Stimulated activated CD8-positive, alpha-beta memory T cell treated with anti-CD3 and anti-CD28 coated beads, Interleukin-2, amount 100 ng/mL, for 48 hours (primary cell): ENCODE measurements at places on chromosomes 1 and 21.

DNA sequence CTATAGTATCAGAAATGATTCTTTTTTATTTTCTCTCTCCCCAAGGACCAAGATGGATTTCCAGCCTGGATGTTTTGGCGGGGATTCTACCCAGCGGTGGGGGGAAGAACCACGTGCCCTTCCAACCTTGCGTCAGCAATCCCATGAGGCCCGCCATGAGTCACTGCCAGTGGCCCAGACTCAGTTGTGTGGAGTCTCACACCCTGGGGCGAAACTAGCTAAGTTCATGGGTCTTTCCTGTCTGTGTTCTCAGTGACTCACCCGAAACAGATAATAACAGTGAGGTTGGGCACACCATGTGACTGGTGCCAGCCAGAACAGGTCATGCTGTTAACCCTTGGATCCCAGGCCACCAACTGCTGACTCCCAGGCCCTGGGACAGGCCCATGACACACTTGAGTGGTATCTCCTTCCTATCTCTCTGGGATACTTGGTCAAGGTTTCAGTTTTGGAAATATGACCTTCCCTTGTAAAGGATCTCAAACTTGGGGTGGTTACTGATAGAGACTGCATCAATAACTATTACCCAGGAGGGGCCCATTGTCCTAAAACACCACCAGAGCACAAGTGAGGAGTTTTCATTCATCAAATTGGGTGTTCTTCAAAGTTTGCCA lies 98.0 kb upstream of the DUSP10 start:
- peak; percentile 73 for DNase-seq

DNA sequence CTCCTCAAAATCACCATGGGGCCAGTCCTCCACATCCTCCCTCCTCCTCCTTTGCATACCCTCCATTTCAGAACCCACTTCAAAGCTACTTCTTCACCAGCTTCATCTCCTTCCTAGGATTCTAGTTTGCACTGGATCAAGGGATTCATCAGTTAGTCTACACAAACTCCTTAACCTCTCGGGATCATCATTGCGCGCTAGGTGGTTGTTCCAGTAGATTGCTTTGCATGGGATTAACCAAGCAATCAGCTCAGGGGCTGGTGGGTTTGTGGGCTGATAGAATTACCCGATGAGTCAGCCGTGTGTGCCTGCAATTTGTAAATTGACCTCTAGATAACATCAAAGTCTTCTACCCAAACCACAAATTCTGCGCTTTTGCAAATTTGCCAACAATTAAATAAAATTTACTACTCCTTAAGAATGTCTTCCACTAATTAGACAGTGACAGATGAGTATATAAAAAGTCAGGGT lies 7.7 kb downstream of the KANK4 start:
- DNase-seq = no peak

DNA sequence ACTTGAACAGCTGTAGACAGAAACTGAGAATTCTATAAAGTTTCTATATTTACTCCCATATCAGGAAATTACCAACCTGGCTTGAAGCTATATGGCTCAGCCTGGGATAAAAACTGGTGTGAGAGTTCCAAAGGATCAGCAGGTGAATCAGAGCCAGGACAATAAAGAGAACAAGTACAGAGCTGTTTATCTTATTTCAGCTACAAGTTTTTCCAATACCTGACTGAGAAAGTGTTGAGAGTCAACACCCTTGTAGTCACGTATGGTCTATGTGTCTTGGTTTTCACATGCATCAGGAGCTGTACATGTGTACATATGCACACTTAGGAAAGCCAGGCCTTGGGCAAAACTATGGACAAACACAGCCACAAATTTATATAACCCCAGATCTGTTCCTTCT lies 40.7 kb upstream of the CXADR start:
- no peak for DNase-seq

DNA sequence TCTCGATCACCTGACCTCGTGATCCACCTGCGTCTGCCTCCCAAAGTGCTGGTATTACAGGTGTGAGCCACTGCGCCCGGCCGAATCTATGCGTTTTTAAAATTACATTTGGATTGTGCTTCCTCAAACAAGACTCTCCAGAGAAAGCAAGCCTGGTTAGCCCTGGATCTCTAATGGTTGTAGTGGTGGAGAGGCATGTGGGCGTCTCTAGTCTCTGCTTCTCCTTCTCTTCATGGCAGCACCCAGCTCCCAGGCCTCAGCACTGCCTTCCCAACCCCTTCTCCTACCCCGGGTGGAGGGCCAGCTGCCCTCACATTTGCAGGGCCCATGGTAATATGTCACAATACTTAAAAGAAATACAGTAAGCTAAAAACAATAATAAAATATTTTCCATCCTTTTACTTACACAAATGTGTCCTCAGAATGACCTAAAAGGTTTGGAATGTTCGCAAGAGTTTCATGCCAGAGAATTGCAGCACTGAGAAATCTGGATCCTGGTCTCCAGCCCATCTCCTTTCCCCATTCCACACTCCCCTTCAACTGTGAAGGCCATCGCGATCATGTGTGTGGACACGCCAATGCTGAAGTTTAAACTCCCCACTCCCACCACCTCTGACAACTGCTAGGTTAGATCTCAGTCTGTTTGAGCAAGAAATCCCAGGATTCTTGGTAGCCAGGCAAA lies 7.0 kb downstream of the OR14I1 start:
- DNase-seq = no peak

GRCh38 chr1:169325117-169325516 lies 42.5 kb downstream of the NME7 start:
- DNase-seq = no peak

GRCh38 chr1:112803906-112804762 lies 89.0 kb upstream of the PPM1J start:
- peak; percentile 38 for DNase-seq

GRCh38 chr1:245051349-245052221 lies 103.2 kb upstream of the KIF26B start:
- peak; percentile 14 for DNase-seq

- DNase-seq = no peak
These were observed 6.3 kb downstream of the CD2 start for GRCh38 chr1:116760487-116760886.

DNA sequence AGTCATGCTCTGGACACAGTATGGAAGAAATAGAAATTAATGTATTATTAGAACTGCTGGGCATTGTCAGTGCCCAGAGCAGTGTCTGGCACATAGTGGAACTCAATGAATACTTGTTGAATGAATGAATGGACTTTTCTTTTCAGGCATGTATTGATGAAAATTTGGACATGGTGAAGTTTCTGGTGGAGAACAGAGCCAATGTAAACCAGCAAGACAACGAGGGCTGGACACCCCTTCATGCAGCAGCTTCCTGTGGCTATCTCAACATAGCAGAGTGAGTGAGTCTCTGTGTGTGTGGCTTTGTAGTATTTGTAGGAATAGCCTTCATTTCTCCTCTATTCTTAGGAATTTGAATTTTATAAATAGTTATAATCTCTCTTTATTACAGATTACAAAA lies 68.1 kb downstream of the PPP1R12B start:
- DNase-seq = no peak
